ENCODE measurements at places on chromosomes 3 and 15.

GRCh38 chr3:138418601-138419206 is 15.7 kb upstream of the ESYT3 start:
- DNase-seq: no peak

DNA sequence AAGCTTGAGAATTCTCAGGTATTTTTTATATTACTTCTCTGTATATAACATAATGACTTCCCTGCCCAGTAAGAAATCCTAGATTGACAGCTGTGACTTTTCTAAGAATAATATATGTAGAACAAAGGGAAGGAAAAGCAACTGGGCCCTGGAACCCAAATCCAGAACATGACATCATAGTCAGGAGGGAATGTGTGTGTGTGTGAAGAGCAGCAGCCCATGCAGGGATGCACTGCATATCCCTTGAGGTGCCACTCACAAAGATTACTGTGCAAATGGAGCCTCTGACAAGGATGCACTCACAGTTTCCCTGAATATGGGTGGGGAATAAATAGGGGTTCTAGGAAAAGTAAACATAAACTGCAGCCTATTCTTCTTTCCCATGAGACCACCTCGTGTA is 279.5 kb downstream of the NEK10 start:
- DNase-seq: no peak

DNA sequence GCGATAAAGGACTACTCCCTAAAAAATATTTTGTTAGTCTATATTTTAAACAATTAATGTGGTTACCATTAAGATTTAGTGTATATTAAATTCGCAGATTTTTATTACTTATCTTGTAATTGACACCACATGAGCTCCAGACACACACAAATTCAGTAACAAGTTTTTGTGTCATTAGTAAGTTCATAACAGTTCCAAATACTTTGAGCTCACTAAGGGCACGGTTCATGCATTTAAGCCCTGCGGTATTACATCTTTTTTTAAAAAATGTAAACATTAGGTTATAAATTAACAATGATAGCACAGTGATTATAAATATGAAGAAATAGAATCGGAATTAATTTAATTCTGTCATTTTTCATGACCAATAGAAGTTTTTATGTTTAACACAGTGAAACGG is 317.3 kb downstream of the ZNF385D start:
- no peak for DNase-seq

DNA sequence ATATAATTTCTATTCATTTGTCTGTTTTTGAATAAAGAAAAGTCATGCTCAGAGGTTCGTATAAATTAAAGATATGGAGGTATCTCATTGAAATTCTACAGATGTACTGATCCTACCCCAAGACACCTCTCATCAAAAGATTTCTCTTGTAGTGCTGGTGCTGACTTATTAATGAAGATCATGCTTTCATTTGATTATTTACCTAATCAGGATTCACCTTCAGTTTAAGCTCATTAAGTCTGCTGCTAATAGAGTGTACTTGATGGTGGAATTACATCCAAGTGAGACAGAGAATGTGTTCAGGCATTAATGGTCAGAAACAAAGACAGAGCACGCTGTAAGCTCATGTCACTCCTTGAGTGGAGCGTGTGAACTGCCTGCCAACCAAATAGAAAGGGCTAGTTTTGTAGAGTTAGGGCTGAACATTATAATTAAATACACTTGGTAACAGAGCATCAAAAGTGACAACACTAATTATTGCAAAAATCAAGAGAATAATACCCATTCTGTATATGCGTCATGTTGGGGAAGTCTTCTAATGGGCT is 45.5 kb downstream of the KBTBD12 start:
- DNase-seq: peak; percentile 62

DNA sequence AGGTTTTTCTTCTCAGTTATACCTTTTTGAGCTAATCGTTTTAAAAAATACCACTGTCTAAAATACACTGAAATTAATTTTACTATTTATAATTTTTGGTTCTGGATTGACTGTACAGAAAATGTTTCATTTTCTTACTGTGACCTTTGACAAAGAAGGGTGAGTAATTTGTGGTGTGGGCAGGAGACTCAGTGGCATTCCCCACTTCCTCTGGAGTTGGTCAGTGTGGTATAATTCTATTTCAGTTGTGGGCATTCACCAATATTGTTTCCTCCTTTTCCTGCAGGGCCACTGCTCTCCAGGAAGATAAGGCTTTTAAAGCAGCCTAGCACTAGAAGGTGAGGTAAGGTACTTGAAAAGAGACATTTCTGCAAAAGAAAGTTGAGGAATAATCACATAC is 6.5 kb downstream of the DAG1 start:
- no peak for DNase-seq

DNA sequence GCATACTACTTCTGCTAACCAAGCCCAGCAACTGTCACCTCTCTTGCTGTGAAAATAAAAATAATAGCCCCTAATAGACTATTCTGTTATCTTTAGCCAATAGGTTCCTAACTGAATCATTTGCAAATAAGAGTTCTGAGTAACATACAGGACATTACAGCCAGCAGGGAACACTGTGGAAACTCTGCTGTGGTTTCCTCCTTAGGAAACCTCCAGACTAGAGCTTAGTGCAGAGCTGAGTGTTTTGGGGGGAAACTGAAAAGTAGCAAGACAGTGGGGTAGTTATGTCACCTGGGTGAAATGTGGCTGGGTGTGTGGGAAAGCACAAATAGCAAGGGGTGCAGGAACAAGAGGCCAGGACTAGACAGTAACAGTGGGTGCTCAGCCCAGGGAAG is 32.4 kb downstream of the DZIP1L start:
- DNase-seq: no peak

DNA sequence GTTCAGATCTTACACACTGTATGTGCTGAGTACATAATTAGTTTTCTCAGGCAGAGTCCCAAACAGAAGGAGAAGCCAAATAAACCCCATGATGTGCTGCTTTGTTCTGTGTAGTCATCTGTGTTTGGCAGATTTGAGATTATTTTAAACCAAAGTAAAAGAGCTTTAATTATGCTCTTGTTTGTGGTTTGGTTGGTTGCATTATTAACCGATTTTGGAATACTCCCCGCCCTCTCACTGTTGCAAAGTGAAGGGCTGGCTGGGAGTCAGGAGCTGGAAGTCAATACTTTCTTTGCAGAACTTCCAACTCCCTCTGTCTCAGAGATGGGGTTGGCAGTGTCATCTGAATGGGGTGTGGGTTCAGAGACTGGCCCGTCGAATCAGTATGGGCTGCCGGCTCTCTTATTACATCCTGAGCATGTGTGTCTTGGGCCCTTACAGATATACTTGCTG is 34.4 kb downstream of the SLCO3A1 start:
- DNase-seq: no peak

DNA sequence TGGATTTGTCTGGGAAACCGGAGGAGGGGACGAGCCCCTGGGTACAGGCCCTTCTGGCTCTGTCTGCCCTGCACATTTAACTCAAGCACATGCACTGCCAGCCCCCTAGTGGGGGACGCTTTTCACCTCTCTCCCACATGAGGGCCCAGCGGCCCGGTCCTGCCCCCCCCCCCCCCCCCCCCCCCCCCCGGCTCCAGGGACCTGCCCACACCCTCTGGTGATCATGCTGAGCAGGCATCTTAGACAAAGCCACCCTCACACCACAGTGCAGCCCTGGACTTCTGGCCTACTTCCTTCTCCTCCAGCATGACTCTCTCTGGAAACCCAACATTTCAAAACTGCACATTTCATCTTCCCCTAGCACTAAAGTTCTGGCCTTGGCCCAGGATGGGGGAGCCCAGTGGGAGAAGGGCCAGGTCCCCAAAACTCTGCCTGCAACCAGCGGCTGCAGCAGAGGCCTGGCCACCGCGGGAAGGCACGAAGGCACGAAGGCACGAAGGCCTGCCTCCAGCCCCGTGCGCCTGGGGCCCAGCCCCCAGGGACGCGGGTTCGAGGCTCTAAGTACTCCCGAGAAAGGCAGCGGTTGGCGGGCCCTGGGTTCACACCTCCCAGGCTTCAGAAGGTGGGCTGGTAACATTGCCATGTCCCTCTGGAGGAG is 14.1 kb downstream of the KLF15 start:
- peak; percentile 81 for DNase-seq

GRCh38 chr15:101091080-101092017 is 160.5 kb downstream of the CHSY1 start:
- no peak for DNase-seq

GRCh38 chr3:45938864-45939263 is 4.4 kb upstream of the CXCR6 start:
- DNase-seq: peak; percentile 88

DNA sequence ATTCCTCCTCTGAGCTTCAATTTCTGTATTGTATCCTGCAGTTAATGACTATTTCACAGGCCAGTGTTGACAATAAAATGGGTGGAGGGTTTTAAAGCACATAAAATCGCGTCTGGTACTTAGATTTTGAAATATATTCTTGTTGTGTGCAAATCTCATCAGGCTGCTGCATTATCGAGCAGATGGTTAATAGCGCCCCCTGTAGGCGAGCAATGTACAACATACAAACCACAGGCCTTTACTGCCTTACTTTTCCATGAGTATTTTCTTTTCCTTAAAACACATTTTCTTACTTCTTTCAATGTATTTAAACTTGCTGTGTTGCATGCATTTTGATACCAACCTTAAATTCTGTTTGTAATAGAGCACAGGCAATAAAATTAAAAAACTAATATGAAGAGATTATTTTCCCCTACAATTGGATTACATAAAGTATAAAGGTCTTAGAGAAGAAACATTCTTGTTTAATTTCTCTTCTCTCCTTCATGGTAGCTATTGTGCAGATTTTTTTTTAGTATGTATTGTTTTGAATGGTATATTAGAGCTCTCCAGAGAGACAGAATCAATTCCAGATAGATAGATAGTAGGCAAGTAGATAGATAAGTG is 608.4 kb downstream of the CADM2 start:
- DNase-seq: peak; percentile 65

Data from NCI-H82 (cell line).